ENCODE measurements at places on chromosomes 5 and 9. TPM values are rescaled to one million over a fixed set of nuclear protein-coding genes. Genes with fewer than 3 reads are reported as not detected.

DNA sequence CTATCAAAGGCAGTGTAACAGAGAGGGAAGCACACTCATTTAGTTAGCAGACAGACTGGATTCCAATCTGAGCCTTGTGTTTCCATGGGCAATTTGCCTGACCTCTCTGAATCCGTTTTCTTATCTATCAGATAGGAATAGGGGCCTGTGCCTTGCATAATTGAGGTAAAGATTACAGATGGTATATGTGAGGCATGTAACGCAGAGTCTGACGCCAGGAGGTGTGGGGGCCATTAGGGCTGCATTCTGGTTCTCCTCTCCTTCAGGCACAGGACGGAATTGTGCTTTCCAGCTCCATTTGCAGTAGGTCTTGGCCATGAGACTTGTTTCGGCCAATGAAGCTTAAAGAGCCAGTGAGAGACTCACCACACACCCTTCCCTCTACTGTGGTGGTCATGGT lies 97.6 kb downstream of the FRMD3 start:
- no peak for DNase-seq

Gene TMEM8B
- 2.0 TPM for total RNA-seq

GRCh38 chr9:33517373-33517772 lies 6.7 kb upstream of the ANKRD18B start:
- no peak for DNase-seq

DNA sequence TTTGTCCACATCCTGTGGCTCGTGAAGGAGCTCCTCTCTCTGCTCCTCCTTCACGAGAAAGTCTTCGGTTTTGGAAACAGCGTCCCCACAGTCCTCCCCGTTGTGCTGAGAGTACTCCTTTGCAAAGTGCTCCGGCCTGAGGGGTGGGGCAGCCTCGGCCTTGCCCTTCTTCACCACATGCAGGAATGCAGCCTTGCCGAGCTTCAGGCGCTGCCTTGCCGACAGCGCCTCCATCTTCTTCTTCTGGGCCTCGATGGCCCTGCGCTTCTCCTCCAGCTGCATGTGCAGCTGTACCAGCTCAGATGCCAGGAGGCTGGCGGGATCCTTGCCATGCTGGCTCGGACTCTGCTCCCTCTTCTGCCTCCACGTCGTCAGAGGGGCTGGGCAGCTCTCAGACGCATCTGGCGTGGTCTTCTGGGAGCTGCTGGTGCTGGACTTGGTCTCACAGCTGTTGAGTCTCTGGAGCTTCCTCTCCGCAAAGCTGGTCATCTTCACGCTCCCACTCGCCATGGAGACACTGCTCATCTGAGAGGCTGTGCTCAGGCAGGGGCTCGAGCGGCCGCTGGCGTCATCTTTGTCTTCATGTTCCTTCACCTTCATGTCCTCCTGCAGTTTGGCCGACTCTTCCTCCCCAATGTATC lies 85.5 kb downstream of the CAMSAP1 start:
- DNase-seq: no peak

GRCh38 chr9:133935328-133936005 lies 56.7 kb downstream of the VAV2 start:
- DNase-seq: no peak

DNA sequence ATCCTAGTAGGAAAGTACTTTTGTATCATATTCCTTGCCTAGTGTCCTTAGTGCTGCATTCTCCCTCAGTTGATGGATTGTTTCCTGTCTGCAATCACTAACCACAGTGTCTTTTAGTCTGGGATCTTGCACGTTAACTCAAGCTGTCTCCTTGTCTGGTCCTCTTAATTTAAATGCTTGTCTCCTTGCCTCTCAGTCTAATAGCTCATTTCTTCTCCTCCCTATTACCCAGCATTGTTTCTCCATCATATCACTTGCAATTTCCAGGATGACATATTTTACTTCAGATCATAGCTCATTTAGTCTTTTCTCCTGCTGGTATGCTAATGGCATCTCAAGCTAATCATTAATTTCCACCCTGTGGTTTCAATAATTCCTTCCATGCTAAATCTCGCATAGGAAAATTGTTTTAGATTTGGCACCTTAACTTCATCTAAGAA lies 2052.0 kb upstream of the C9orf72 start:
- DNase-seq: no peak

GRCh38 chr5:122391621-122392020 lies 79.6 kb downstream of the SNCAIP start:
- no peak for DNase-seq

Gene GABRP
- not detected for total RNA-seq
